Epithelial cell of prostate (primary cell): ENCODE measurements at places on chromosomes 4 and X.

- DNase-seq, result no peak
Measured at GRCh38 chr4:187770345-187770744, 225.2 kb upstream of the ZFP42 start.

DNA sequence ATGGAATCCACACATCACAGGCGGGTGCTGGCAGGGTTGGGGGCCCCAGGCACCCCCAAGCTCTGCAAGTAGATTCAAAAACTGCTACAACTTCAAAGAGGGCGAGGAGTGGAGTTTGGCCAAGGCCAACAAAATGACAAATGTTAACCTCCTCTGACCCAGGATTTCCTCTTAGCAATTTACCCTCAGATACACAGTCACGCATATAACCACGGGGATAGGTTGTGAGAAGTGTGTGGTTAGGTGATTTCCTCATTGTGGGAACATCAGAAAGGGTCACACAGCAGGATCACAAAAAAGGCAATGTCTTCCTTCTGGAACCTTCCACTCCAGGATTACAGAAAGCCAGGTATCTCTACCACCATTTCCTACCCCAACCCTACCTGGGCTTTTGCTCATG lies 62.4 kb downstream of the C4orf50 start:
- no peak for DNase-seq

DNA sequence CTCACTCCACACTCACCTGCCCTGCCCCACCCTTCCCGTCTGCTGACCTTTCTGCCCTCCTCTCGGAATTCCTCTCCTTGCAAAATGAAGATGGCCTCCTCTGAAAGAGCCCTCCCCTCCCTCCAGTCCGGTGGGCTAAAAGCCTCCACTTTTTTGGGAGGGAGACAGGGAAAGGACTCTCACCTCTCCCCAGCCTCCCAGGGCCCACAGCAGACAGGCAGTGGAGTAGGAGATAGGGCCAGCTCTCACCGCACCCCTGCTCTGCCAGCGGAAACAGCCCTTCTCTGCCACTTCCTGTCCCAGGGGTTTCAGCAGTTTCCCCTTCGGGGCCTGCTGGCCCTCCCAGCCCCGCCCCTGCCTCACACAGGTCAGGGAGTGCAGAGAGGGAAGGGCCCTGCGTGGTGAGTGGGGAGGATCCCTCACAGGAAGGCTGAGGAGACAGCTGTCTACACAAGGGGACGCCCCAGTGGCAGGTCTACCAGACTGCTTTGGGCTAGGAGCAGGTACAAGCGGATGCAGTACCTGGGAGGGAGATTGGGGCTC lies 18.2 kb downstream of the ELF4 start:
- no peak for DNase-seq

- no peak for DNase-seq
Measured at GRCh38 chr4:123749383-123749782, 352.8 kb downstream of the SPRY1 start.
